ENCODE measurements at places on chromosomes 1 and 21.
A peak's percentile ranks its signal among the peaks of the same experiment; 100 is the strongest.

DNA sequence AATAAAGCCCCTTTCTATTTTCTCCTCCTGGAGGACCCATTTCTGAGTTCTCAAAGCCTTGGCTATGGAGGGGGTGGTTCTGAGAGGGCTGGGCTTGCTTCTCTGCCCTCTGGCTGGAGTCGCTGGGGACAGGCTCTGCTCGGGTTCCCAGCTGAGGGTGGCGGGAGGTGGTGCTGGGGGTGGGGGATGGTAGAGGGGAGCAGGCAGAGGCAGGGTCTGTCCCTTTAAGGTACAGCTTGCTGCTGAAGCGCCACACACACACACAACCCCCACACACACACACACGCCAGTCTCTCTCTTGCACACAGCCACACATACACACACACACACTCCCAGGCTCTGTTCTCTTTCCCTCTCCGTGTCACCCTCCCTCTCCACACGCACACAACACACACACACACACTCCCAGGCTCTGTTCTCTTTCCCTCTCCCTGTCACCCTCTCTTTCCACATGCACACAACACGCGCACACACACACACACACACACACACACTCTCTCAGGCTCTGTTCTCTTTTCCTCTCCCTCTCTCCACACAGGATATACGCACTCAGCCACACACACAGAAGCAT lies 69.8 kb upstream of the SSBP3 start:
- DNase-seq = no peak

DNA sequence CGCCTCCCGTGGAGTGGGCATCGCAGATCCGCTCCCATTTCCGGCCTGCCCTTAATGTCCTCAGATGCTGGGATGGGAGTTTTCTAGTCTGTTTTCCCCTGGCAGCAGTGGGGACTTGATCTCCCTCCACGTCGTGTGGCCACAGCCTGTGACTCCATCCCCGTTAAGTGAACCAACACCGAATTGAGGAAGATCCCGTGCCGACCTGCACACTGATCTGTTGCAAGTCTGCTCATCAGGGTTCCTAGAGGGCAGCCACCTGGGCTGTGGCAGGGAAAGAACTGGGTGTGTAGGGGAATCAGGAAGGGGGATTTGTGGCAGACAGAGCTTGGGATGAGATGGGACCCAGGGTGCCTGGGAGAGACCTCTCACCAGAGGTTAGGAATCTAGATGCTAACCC lies 23.3 kb upstream of the CDK18 start:
- no peak for DNase-seq

GRCh38 chr1:93081716-93082115 lies 2.6 kb downstream of the MTF2 start:
- no peak for DNase-seq

DNA sequence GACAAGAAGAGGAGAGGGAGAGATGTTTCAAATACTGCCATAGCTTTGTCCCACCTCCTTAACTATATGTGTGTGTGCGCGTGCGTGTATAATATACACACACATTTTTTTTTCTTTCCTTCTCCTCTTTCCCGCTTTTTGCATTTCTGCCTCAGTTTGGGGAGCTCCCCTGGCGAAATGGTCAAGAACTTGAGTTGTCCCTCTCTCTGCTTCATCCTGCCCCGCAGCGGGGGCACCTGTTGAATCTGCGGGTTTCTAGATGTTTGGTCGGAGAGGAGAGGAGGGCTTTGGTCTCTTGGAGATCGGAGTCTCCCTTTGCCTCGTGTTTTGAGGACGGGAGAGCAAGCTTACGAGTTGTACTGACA lies 504 bp downstream of the SCCPDH start:
- no peak for DNase-seq

- peak; percentile 44 for DNase-seq
Observed at GRCh38 chr1:50873458-50874187, 86.4 kb downstream of the FAF1 start.

DNA sequence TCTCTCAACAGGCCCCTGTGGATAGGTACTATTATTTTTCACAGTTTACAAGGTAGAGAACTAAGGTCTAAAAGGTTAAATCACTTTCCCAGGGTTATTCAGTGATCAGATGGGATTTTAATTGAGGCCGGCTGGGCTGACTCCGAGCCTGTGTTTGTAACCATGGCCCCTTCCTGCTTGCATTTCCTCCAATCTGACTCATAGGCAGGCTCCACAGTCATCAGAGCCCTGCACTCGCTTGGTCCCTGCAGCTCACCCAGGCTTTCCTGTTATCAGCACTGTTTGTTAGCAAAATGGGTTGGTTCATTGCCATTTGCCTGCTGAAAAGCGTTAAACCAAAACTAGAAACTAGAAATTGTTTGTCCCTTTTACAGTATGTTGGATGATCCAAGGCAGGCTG lies 41.4 kb upstream of the LMX1A start:
- no peak for DNase-seq

DNA sequence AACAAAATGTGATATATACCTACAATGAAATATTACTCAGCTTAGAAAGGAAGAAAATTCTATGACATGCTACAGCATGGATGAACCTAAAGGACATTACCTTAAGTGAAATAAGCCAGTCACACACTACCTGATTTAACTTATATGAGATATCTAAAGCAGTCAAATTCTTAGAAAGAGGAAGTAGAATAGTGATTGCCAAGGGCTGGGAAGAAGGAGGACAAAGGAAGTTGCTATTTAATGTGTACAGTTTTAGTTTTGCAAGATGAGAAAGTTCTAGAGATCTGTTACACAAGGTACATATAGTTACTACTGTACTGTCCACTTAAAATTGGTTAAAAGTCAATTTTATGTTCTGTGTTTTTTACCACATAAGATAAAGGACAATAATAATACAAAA lies 87.5 kb upstream of the KCTD3 start:
- no peak for DNase-seq

DNA sequence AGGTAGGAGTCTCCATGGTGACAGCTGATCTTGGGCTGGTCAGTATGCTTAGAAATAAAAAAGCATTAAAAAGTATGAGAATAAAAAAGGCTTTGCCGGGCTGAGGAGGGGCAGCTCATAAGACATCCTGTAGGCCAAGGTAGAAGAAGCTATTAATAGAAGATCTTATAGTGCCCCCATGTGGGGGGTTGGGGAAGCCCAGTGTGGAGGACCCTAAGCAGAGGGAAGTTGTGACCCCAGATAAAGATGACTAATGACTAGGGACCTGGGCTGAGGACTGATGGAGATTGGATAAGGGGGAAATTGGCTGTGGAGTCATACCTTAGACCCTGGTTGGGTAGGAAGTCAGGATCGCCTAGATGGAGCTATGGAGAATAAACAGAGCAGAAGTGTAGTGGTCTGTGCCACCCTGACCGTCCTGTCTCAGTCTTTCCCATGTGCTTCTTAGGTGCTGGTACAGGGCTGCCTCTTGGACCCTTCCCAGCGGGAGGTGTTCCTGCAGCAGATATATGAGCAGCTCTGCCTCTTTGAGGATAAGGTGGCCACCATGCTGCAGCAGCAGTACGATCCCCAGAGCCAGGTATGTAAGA lies 25.0 kb downstream of the SZT2 start:
- DNase-seq = peak; percentile 27

DNA sequence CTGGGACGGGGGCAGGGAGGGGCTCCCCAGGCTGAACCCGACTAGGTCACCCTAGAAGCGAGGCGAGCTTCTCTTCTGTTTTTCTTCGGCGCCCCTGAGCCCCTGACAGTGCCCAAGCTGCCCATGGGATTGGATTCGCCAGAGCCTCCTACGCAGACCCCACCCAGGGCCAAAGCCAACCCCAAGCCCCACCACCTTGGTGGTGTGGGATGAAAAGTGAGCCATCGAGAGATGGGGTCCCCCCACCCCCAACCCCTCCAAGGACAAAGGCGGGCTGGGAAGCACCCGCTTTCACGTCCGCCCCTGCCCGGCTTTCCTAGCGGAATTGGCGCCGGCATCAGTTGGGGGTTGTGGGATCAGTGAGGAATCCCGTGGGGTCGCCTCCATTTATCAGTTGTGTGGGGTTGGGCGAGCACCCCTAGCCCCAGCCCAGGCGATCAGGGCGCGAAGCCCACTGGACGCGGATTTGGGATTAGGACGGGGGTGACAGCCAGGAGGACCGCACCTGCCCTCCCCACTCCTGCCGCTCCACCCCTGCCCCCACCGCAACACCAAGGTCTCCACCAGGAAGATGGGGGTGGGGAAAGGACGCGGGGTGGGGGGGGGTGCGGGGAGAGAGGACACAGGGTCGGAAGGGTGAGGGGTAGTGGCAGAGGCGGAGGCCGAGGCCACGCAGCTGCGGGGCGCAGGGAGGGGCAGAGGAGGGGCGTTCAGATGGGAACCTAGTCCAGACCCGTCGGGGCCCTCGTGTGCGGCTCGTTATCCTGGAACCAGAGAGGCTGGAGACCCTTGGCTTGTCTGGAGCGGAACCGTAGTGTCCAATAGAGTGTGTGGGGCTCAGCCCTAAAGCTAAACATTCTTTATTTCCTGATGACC lies 4.4 kb downstream of the TSPEAR start:
- DNase-seq = no peak

DNA sequence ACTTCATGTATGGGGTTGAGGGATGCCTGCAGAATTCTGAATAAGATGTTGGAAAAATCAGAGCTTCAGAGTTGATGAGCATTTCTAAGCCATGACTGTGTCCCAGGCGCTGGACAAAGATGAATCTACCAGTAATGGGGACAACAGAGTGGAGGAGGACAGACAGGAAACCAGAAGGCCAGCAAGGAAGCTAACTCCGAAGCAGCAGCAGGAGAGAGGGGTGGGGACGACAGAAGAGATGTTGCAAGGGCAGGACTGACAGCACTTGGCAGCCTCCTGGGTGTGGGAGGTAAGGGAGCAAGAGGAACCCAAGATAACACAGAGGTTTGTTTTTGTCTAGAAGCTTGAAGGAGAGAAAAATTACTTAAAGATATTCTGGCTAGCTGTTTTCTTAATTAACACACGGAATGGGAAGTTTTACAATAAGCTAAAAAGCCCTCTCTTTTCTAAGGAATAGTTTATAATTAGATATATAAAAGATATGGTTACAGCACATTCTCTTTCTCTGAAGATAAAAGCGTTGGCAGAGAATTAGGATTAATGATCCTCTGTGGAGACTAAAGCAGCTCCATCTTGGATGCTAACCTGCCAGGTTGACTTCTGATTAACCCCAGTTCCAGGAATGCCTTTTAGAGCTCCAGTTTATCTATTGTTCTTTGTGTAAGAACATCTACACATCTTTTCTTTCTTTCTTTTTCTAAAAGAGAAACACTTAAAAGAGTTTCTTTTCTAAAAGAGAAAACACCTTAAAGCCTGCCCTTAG lies 92.7 kb downstream of the TENT5C start:
- no peak for DNase-seq

DNA sequence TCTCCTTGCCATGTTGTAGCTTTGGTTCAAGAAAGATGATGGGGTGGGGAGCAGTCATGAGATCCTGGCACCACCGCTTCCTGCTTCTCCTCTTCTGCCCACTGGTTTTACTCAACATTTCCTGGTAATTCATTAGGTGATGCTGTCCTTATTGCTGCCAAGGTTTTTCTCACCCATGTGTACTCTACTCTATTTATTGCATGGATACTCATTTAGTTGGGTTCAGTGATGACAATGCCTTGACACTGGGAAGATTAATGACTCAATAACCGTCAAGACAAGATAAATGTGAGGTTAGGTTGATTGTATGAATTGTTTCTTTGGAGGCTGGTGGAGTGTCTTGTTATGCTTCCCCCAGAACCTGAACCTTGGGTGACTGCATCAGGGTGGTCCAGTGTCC lies 484.2 kb downstream of the SIPA1L2 start:
- DNase-seq = no peak

GRCh38 chr1:170665629-170666028 lies 1.7 kb downstream of the PRRX1 start:
- no peak for DNase-seq

DNA sequence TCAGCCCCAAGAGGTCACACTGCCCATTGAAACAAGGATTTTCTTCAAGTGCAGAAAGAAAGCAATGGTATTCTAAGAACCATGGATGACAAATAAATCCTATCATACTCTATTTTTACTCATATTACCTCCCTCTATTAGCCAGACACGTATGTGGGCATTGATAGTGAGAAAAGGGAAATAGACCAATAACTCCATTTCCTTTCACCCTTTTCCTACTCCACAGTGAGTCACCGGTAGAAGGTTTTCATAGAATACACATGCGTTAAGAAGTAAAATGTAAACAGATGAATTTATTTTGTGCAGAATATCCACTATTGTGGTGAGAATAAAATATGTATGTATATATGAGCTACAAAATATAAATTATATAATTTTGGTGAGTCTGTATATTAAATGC lies 568.9 kb upstream of the ADGRL4 start:
- DNase-seq = no peak

DNA sequence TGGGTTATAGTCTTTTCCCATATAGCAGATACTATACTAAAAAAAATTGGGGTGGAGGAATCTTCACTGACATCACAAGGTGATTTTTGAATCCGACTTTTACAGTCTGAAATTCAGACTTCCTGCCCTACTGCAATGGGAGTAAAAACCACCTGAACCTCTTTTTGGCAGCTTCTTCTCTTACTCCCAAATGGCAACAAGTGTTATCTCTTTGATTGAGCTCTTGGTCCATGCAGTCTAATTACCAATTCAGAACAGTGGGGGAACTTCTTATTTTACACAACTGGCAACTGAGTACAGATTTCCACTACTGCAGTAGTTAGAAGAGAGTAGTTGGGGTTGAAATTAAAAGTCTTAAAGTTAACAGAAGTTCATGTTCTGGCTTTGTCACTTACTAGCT lies 62.3 kb downstream of the MACF1 start:
- no peak for DNase-seq

DNA sequence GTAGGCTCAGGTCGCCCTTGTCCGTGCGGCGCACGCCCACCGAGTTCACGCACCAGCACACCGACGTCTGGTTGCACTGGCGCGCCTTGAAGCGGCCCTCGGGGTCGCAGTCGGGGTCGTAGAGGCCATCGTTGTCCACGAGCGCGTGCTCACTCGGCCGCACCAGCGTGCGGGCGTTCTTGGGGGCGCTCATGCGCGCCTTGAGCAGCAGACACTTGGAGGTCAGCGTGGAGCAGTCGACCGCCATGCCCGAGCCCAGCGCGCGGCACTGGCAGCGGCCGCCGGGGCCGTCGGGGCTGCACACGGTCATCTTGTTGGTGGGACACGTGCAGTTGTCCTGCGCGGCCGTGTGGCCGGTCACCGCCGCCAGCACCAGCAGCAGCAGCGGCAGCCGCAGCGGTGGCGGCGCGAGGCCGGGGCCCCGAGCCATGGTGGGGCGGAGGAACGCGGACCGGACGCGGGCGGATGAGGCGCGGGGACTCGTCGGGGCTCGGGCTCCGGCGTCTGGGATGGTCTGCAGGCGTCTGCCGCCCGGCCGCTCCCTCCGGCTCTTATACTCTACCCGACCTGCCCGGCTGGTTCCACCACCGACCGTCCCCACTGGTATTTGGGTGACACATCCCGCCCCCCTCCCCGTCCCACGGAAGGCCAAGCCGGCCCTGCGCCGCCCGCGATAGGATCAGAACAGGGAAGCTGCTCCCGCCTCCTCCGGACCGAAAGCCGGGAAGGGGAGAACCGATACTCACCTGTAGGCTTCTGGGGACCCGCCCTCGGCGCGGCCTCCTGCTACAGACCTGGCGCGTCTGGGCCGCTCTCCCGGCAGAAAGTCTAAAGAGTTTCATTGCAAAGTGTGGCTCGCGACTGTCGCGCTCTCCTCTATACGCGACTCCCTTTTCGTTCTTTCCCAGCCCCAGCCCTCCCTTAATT lies at the start of gene TACSTD2:
TACSTD2 (minus strand) TSS at position 526 of the 927 bp plus-strand sequence; CDS start at position 430, 96 bp downstream.
- no peak for DNase-seq

GRCh38 chr1:76291191-76291590 lies 216.6 kb downstream of the ST6GALNAC3 start:
- DNase-seq = no peak

GRCh38 chr1:55749975-55750627 lies 534.9 kb upstream of the USP24 start:
- DNase-seq = no peak
